Stimulated activated CD4-positive, alpha-beta T cell treated with anti-CD3 and anti-CD28 coated beads, Interleukin-1b, Interleukin-23, amount 100 ng/mL, for 4 hours (primary cell): ENCODE measurements at places on chromosomes 2 and 18.

GRCh38 chr2:120821446-120822160 is 85.9 kb downstream of the GLI2 start:
- DNase-seq = no peak

GRCh38 chr2:25977768-25978167 is 4.5 kb downstream of the KIF3C start:
- DNase-seq = no peak

DNA sequence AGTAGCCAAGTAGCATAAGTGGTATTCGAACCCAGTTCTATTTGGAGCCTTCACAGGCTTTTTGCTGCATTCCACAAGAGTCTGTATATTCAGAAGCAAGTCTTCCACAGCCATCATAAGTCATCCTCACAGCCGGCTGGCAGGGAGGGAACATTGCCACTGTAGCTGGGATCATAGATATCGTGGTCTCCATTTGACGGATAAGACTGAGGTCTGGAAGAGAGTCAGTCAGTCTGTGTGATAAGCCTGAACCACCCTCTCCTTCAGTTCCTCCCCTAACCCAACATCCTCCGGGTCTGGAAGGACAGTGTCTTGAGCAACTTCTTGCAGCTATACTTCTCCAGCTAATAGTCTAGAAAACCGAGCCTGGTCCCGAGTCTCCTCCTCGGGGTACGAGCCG is 17.0 kb upstream of the C1QL2 start:
- DNase-seq = no peak

DNA sequence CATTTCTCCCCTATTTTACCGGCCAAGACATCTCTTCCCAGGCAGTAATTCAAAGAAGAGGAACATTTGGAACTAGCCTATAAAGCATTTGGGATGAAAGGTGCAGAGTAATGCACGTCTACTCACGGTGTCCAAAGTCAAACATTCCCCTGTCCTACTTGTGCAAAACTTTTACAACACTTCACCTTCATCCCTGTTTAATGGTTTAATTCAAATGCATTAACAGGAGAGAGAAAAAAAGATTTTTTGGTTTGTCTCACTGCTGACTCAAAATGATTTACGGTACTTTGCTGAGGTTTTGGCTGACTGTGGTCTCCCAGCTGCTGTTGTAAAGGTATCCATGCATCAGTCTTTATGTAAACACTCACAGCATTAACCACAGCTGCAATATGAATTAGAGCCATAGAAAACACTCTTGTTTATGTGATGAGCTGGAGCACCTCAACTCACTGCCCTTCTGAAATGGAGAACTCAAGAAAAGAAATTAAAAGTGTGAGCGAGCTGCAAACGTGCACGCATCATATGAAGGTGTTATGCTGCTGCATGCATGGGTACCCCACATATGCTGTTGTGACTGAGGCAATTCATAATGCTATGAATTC is 220.5 kb downstream of the PIEZO2 start:
- DNase-seq = no peak

GRCh38 chr2:222087998-222088397 is 210.8 kb downstream of the PAX3 start:
- no peak for DNase-seq
